Activated naive CD8-positive, alpha-beta T cell treated with anti-CD3 and anti-CD28 coated beads, Interleukin-2, amount 50 U/mL, for 24 hours (primary cell): ENCODE measurements at places on chromosomes 12 and 14.

DNA sequence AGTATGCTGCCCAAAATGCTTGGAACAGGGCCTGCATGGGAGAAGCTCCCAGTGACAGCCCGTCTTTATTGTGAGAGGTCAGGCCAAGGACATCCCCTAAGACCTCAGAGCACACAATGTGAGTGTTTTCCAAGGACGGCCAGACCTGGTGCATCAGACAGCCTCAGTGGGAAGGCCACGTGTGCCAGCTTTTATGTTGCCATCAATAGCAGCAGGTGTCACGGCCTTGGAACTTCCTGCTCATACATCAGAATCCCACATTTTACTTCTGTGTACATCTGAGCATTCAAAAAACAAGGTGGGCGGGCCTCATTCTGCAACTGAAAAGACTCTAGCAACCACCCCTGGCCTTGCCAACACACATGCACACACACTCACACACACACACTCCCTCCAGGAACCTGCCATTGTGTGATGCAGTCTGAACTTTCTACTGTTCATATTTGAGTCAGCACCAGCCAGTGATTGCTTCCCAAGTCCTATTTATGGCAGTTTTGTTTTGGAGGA lies 753.1 kb upstream of the TBX3 start:
- DNase-seq = no peak

DNA sequence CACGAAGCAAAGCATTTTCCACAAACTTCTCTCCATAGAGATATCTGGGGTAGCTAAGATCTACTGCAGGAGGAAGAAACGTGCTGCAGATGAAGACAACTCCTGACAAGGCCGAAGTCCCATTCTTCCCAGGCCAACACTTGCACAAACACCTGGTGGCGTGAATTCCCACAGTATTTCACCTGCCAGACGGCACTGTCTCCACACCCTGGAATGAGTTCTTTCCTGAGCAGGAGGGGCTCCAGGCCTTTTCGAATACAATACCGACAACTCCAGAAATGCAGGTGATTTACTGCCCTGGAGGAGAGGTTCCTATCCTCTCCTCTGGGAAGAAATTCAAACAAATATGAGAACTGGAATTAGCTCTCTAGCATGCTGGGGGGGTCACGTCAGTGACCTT lies 179.9 kb downstream of the MON2 start:
- DNase-seq = no peak

GRCh38 chr14:63747846-63748245 lies 20.0 kb upstream of the SGPP1 start:
- no peak for DNase-seq

GRCh38 chr12:31106101-31106803 lies 32.6 kb downstream of the DDX11 start:
- DNase-seq = no peak

GRCh38 chr12:79108962-79109361 lies 244.4 kb downstream of the SYT1 start:
- DNase-seq = no peak
